Spleen (tissue), 13 donors: ENCODE measurements at places on chromosomes 13 and 19. TPM values are rescaled to one million over a fixed set of nuclear protein-coding genes. Genes with fewer than 3 reads are reported as not detected.

POU4F1 gene
- polyA plus RNA-seq: 0.03 TPM

PODNL1 gene
- polyA plus RNA-seq: 0.20 TPM

DNA sequence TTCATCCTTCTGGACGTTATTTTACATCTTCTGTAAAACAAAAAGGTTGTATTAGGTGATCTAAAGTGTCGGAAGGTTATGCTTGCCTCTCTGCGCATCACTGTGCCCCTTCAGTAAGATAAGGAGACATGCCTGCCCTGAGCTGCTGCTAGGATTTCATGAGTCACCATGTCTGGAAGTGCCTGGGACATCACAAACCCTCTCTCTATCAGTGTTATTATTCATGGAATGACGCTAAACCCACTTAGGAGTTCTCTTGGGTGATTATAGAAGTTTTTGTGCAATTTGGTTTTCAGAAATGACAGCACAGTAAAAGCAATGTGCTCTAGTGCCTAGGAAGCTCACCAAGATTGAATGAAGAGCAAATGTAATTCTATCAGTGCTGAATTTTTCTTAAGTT is 617.7 kb downstream of the DCT start:
- no peak overlapping the region for H3K27ac ChIP-seq
- no peaks in the 10 kb centered on the region for H3K27me3 ChIP-seq
- no peak overlapping the region for H3K4me3 ChIP-seq
- DNase-seq: no peak
- no peaks in the 10 kb centered on the region for H3K4me1 ChIP-seq
- no peaks in the 10 kb centered on the region for H3K36me3 ChIP-seq

DNA sequence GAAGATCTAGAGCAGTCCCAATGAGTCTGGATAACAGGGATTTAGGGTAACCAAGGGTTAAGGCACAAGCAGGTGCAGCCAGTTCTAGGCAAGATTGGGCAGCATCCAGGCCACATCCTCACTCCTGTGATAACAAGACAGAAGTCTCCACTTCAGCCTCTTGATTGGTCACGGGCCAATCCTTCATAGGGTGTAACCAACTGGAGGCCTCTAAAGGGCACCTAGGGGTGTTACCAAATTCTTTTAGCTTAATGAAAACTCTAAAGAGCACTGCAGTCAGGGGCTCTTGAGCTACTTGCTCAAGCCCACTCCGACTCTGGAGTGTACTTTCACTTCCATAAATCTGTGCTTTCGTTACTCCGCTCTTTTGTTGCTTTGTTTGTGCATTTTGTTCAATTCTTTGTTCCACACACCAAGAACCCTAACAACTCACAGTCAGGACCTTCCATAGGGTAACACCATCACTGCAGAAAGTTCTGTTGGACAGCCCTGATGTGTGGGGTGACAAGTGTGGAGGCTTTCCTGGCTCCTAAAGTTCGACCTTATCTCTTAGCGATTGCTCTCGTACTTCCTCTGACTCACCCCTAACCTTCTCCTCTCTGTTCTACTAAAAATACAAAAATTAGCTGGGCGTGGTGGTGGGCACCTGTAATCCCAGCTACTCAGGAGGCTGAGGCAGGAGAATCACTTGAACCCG is 36.1 kb downstream of the ZSWIM9 start:
- H3K4me1 ChIP-seq: peaks cover 27% of the 10 kb centered on the region
- H3K36me3 ChIP-seq: peaks cover 27% of the 10 kb centered on the region
- no peak overlapping the region for H3K4me3 ChIP-seq
- DNase-seq: no peak
- H3K27me3 ChIP-seq: no peaks in the 10 kb centered on the region
- H3K27ac ChIP-seq: no peak overlapping the region
